ENCODE measurements at places on chromosomes 2 and 18. TPM values are rescaled to one million over a fixed set of nuclear protein-coding genes. Genes with fewer than 3 reads are reported as not detected.

DNA sequence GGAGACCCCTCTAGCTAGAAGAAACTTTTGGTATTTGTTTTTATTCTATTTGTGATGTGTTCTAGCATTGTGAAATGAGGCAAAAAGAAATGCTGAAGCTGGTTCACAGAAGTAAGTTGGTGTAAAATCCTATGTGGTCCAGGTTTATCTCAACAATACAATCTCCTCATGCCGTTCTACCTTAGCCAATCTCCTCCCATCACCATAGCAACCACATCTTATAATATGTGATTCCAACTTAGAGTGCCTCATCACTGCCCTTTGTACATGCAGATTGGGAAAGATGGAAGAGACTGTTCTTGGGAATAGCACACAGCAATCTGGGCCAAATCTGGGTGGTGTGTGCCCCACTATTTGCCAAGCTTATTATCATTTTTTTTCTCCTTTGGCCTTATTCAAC, 30.3 kb downstream of the DPP10 start:
- no peak for DNase-seq

DNA sequence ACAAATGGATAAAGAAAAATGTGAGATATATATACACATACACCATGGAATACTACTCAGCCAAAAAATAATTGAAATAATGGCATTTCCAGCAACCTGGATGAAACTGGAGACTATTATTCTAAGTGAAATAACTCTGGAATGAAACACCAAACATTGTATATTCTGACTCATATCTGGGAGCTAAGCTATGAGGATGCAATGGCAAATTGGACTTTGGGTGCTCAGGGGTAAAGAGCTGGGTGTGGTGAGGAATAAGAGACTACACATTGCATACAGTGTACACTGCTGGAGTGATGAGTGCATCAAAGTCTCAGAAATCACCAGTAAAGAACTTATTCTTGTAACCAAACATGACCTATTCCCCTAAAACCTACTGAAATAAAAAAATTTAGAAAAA, 636.0 kb upstream of the LRATD1 start:
- DNase-seq: no peak

GRCh38 chr2:143476336-143477087, 347.3 kb downstream of the ARHGAP15 start:
- DNase-seq: no peak

The TRIM43 gene
- not detected for total RNA-seq

GRCh38 chr18:51582551-51582950, 385.1 kb upstream of the MEX3C start:
- no peak for DNase-seq

The DHRS9 gene
- total RNA-seq: 44.7 TPM

The ZNF804A gene
- total RNA-seq: not detected

GRCh38 chr18:76487782-76488181, 7.3 kb downstream of the ZNF516 start:
- DNase-seq: no peak

DNA sequence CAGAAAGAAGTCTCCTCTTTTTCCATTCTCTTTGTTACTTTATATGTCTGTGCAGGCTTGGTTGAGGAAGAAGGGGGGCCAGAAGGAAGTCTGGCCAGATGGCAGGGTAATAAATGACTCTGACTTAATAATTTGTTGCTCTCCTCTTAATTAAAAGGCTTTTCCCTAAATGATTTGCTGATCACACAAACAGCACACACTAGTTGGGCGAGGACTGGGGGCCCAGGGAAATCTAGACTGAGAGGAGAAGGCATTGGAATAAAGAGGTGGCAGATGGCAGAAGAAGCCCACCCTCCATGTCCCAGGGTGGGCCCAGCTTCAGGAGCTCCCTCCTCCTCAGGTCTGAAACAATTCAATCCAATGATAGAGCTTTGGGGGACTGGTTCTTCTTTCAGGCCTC, 12.7 kb upstream of the SMARCAL1 start:
- DNase-seq: no peak

The ALPP gene
- not detected for total RNA-seq

DNA sequence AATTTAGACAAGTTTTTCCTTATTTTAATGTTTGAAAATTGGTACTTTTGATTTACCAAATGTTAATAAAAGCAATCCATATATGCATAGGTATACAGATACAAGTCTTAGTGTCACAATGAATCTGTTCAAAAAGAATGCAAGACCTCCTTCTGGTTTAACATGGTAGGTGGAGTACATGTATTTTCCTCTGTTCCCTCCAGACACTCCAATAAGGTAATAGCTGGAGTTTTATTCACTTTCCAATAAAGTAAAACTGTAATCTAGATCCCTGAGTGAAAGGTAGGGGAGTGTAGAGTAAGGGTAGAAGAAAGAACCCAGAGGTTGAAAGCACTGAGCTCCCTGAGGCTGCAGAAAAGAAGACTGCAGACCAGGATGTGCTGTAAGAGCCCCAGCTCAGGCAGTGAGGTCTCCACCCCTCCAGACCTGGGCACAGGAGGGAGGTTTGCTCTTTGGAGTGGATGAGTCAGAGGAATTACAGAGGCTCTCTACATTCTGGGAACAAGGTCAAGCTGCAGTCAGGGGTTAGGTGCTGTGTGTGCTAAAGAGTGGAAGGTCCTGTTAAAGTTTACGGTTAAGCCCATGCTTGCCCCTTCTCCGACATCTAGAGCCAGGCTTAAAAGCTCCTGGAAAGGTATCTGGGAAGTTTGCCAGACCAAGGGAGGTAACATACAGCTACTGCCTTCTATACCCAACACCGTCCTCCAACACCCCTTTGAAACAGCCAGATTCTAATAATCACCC, 27.6 kb upstream of the STAT1 start:
- DNase-seq: no peak

The CIDEA gene
- total RNA-seq: 0.59 TPM

The CCDC138 gene
- 2.6 TPM for total RNA-seq
